ENCODE measurements at places on chromosomes 5 and 9. TPM values are rescaled to one million over a fixed set of nuclear protein-coding genes. Genes with fewer than 3 reads are reported as not detected.

The TLR4 gene
- total RNA-seq: 147 TPM

The SIT1 gene
- not detected for total RNA-seq

The SLC34A1 gene
- total RNA-seq: not detected

The LEAP2 gene
- total RNA-seq: not detected

The TRIM14 gene
- total RNA-seq: 21.5 TPM

The IFNA2 gene
- not detected for total RNA-seq

The PTGS1 gene
- 1.5 TPM for total RNA-seq

The SPINK6 gene
- not detected for total RNA-seq

The ZNG1C gene
- total RNA-seq: 13.1 TPM

The CCDC69 gene
- 18.7 TPM for total RNA-seq

The OR1J2 gene
- total RNA-seq: not detected

The MELK gene
- 46.7 TPM for total RNA-seq

The DOCK2 gene
- total RNA-seq: 1.1 TPM

The PRRC2B gene
- total RNA-seq: 64.0 TPM

The ZDHHC11B gene
- total RNA-seq: not detected

The FOXD4 gene
- not detected for total RNA-seq

The JMY gene
- 4.5 TPM for total RNA-seq

The TGFBR1 gene
- 8.9 TPM for total RNA-seq

The JAKMIP2 gene
- not detected for total RNA-seq

The PCDHA10 gene
- 0.13 TPM for total RNA-seq

The PCA3 gene
- 0.13 TPM for total RNA-seq

The CDX1 gene
- not detected for total RNA-seq

The GTF2H2 gene
- total RNA-seq: 18.3 TPM

The TSLP gene
- total RNA-seq: not detected

The GBGT1 gene
- total RNA-seq: 6.0 TPM
